ENCODE measurements at places on chromosomes 4 and X. TPM values are rescaled to one million over a fixed set of nuclear protein-coding genes. Genes with fewer than 3 reads are reported as not detected.

The RTL9 gene
- not detected for total RNA-seq

The PNCK gene
- total RNA-seq: 2.0 TPM

The CT45A1 gene
- not detected for total RNA-seq

The ENPEP gene
- total RNA-seq: 27.2 TPM

The SCRG1 gene
- total RNA-seq: not detected

The RHOXF2B gene
- not detected for total RNA-seq

The SLC49A3 gene
- total RNA-seq: 8.1 TPM

The EVC2 gene
- 0.70 TPM for total RNA-seq

The MAGEC2 gene
- not detected for total RNA-seq

The PDHA2 gene
- not detected for total RNA-seq

The EVC gene
- 4.0 TPM for total RNA-seq

The CCDC160 gene
- not detected for total RNA-seq

The YY2 gene
- 4.3 TPM for total RNA-seq

The FHIP1A gene
- total RNA-seq: 31.5 TPM

The P2RY10 gene
- total RNA-seq: 0.80 TPM

The GNL3L gene
- total RNA-seq: 37.1 TPM

The TECRL gene
- total RNA-seq: not detected

The ADAM29 gene
- not detected for total RNA-seq

The AFP gene
- not detected for total RNA-seq

All from Peyer's patch (tissue), 4 donors.